ENCODE measurements at places on chromosomes 5 and 9.
A peak's percentile ranks its signal among the peaks of the same experiment; 100 is the strongest.

- no peak for DNase-seq
These were observed 5.7 kb downstream of the MAPKAP1 start for GRCh38 chr9:125701351-125701750.

GRCh38 chr5:81925009-81925408 lies 46.8 kb upstream of the ATG10 start:
- no peak for DNase-seq

DNA sequence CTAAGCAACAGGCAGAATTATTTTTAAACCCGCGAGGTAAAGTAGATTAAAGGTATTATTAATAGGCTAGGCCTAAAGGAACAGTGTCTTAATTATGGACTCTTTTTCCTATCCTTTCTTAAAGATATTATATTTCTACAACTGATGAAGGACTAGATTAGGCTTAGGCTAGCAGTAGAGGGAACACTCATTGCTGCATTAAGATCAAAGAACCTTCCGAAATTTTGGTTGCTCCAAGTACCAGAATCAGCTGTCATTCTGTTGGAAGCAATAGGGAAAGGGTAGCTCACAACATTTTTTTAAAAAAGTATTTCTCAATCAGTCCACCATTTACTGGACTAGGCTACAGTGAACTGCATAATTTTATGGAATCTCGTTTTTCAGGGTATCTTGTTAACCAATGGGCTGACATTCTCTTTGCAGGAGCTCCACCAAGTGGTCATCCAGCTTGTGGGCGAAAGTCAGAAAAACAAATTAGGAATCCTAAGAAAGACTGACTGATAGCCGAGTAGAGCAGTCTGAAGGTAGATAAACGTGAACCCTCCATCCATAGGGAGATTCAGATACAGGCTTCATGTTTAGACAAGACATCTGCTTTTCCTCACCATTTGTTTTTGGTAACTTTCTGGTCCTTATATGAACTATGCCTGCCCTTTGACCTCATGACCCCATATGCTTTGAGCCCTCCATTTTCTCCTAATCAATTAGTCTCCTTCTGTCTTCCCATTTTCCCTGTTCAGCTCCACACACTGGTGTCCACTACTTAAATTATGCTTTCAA lies 103.6 kb upstream of the CHD1 start:
- DNase-seq: no peak

DNA sequence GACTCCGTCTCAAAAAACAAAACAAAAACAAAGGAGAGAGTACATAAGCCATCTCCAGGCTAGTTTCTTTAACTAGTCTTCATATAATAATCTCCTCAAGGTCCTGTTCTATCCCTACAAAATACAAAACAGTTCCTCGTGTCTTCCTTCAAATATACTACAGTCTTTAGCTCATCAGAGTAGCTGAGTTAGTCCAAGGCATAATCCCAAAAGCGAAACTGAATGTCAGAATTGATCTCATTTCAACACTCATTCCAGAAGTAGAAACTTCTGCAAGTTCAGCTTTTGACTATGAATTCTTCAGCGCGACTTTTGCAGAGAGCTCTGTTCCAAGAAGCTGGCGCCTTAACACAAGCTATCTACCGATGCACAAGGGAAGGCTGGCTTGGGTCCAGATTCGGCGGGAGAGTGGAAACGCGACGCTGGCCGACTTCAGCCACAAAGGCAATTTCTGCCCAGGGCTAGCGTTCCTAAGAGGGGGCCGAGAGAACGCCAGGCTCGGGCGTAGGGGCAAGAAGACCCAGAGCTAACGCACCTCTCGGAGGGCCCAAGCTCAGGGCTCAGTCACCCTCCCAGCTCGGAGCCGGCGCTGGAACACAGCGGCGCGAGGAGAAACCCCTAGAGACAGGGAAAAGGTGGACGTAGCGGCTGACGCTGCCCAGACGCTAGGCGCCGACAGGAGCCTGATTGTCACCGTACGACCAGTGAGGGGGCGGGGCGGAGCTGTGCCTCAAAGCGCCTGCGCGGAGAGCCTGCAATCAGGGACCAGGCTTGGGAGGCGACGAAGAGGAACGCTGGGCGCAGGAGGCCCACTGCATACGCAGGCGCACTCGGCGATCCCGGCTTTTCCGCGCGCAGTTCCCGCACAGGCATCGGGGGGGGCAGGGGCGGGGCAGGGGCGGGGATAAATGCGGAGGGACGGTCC lies 469 bp upstream of the HSDL2 start:
- peak; percentile 96 for DNase-seq

DNA sequence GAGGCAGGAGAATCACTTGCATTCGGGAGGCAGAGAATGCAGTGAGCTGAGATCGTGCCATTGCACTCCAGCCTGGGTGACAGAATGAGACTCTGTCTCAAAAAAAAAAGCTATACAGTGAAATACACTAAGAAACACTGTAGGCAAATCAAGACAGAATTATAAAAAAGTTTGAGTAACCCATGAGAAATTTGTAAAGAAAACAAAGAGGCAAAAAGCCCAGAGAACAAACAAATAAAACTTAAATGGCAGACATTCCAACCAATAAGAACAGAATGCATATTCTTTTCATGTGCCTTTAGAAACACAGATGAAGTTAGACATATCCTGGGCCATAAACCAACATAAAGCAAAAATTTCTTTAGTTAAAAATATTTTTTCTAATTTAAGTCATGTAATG lies 30.6 kb downstream of the ZNF169 start:
- no peak for DNase-seq

DNA sequence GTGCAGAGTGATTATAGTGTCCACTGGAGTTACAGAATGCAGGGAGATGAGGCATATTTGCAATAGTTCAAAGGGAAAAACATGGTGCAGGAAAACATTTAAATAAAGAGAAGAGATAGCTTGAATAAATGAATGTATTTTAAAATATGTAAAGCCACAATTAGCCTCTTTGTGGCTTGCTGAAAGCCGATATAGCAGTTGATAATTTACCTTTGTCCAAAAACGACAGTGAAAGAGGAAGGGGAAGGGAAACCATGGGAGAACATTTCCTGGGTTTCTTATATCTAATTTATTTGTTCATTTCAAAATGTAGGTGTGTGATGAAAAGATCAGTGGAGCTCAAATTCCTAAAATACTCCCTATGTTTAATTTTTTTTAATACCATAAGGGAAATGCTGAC lies 156.1 kb downstream of the DENND1A start:
- DNase-seq: no peak

GRCh38 chr5:73160239-73160671 lies 12.7 kb upstream of the TMEM174 start:
- peak; percentile 72 for DNase-seq

DNA sequence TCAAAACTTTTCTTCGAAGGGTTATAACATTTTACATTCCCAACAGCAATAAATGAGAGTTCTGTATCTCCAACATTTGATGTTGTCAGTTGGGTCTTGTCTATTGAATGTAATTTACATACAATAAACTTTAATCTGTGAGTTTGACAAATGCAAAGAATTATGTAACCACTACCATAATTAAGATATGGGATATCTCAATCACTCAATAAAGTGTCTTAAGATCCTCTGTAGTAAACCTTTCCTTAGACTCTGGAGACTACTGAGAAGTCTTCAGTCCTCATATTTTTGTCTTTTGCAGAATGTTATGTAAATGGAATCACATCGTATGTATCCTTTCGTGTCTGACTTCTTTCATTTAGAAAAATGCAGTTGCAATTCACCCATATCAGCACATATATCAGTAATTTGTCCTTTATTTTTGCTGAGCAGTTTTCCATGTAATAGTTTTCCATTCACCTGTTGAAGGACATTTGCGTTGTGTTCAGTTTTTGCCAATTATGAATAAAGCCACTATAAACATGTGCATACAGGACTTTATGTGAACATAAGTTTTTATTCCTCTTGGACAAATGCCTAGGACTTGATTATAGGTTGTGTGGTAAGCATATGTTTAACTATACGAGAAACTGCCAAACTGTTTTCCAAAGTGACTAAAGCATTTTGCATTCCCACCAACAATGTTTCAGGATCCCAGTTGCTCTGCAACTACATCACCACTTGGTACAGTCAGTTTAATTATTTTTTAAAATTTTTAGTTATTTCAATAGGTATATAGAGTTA lies 784.6 kb upstream of the ZNF608 start:
- DNase-seq: no peak

DNA sequence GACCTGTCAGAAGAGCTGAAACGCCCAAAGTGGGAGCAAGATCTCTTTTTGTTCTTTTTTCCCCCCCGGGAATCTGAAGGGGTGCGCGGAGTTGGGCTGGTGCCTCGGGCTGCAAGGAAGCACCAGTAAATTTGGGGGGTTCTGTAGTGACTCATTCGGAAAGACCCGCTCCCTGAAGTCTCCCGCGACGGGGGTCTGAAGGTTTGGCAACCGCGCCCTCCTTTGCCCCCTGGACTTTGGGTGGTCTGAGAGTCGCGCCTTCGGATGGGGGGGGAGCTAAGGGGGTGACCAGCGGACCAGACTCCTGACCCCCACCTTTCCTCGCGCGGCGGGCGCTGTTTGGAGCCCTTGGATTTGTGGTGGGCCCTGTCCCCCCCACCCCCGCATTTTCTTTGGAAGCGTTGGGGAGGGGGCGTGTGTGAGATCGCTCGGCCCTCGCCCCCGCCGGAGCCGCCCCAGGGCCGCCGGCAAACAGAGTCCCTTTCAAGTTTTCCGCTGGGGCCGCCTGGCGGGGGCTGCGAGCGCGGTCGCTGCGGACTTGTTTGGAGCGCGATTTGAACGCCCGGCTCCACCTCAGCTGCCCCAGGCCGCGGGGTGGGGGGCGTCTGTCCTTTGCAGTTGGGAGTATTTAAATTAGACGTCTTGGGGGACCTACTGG lies 2.0 kb downstream of the CXXC5 start:
- DNase-seq: no peak

GRCh38 chr9:94980947-94981722 lies 254.6 kb downstream of the AOPEP start:
- no peak for DNase-seq

- DNase-seq: no peak
These were observed 42.7 kb downstream of the KIAA1958 start for GRCh38 chr9:112529316-112529715.

- DNase-seq: no peak
These were observed 46.9 kb downstream of the ARL15 start for GRCh38 chr5:54263447-54263846.

DNA sequence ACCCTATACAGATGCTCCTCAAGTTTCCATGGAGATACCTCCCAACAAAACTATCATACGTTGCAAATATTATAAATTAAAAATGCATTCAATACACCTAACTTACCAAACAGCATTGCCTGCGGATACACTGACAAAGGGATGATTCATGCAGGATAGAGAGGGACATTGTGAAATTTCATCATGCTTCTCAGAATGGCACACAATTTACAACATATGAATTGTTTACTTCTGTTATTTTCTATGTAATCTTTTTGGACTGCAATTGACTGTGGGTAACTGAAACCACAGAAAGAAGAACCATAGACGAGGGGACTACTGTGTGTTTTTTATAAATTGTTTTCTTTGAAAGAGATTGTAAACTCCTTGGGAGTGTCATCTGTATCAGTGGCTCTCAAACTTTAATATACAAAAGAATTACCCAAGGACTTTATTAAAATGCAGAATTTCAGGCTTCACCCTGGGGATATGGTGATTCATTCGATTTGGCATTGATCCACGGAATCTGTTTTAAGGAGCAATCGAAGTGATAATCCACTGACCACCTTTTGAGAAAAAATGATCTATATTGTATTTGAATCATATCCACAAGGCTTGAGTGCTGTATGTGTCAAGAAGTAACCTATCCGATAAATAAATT lies 146.4 kb downstream of the SGCD start:
- DNase-seq: no peak

GRCh38 chr9:124035001-124035650 lies 23.6 kb downstream of the LHX2 start:
- no peak for DNase-seq

GRCh38 chr9:31078175-31078574 lies 1306.3 kb upstream of the ACO1 start:
- no peak for DNase-seq

- no peak for DNase-seq
These were observed 760.3 kb downstream of the EFNA5 start for GRCh38 chr5:106910486-106910885.

DNA sequence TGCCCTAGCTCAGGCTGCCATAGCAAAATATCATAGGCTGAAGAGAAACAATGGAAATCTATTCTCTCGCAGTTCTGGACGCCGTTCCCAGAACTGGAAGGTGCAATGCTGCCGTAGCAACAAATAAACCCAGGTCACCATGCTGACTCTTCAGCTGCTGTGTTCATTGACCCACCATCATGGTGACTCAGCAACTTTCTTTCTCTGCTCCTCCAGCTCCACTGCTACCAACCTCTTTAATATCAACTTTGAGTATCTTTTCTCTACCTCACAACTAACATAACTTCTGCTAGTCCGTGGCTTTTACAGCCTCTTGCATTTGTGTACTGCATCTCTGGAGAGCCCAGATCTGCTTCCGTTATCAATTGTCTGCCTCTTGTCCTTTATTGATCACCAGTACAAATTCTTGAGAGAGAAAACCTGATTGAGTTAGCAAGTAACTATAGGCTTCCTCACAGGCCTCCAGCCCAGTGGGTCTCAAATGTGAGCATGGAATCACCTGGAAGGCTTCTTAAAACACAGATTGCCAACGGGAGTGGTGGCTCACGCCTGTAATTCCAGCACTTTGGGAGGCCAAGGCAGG lies 47.3 kb upstream of the SLC30A5 start:
- DNase-seq: no peak

DNA sequence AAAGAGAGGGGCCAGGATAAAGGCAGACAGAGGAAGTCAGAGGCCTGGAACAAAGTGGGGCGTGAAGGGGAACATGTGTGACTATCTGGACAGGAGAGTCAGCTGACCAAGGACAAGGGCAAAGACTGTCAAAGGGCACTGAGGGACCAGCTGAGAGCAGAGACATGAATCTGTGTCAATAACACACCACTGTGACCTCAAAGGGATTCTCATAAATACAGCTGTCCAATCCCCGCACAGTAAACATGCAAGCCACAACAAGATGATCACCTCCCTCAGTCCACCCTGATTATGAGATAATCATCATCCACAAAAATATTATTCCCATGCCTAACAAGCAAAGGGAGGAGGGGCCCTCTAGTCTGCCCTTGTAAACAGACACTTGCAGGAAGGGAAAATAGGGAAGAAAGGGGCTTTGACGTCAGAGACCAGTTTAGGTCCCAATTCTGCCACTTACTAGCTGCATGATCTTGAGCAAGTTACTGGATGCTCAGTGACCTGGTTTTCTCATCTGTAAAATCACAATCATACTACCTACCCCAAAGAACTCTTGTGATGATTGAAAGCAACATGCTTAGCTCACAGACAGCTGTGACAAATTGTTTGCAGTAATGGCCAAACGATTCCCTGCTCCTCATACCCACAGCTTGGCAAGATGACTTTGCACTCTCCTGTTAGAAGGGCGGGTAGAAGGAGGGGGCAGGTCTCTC lies 41.8 kb downstream of the RAPGEF1 start:
- no peak for DNase-seq

DNA sequence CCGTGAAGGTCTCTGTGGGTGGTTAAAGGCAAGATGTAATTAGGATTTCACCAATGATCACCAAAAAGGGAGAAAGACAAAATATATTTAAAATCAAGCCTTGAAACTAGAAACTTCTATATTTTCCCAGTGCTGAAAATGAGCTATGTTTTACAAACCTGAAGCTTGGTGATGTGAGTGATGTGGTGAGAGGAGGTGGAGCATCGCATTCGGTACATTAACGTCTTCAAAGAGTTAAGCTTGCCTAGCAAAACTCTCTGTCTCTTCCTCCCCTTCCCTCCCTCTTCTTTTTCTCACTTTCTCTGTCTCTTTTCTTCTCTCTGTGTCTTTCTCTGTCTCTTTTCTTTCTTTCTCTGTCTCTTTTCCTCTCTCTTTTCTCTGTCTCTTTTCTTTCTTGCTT lies 347.3 kb upstream of the IRX2 start:
- DNase-seq: no peak

- DNase-seq: no peak
These were observed 19.1 kb downstream of the TGFBI start for GRCh38 chr5:136047858-136048257.
